ENCODE measurements at places on chromosomes 11 and 22.

- DNase-seq, result peak; percentile 32
Measured at GRCh38 chr11:78798663-78799062, 224.0 kb upstream of the NARS2 start.

DNA sequence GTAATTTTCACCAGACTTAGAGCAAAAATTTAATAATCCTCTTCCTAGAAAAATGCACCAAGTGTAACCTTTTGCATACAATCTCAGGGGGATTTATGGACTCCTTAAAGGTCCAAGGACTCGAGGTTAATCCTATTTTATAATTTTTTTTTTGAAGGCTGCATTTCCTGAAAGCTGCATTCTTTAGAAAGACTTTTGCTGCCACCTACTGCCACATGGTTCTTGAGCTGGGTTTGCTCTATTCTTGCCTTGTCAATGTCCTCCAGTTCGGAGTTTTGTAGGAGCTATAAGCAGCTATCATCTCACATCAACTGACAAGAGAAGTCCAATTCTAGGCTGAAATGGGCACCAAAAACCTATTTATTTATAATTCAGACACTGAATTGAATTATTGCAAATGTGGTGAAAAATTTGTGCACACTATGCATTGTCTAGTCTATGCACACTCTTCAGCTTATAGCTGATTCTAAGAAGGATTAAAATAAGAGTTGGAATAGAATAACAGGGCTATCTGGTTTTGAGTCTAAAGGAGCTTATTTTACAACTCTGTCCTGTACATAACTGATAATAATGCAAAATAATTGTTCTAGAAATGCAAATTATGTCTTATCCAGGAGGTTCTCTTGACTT, 31.3 kb downstream of the TRAF6 start:
- DNase-seq, result no peak

DNA sequence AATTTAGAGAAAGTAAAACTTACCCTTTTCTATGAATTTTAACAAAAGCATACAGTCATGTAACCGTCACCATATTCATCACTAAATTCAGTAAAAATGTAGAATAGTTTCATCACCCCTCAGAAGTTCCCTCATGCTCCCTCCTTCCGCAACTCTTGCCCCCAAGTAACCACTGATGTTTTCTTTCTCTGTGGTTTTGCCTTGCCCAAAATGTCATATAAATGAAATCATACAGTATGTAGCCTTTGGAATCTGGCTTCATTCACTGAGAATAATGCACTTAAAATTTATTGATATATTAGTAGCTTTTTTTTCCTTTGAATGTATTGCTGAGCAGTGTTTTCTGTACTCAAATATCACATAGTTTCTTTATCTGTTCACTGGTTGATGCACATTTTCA, 60.1 kb downstream of the DCUN1D5 start:
- no peak for DNase-seq

- no peak for DNase-seq
Measured at GRCh38 chr11:115117956-115118493, 386.2 kb downstream of the CADM1 start.

GRCh38 chr11:75850787-75851186, 35.8 kb downstream of the UVRAG start:
- no peak for DNase-seq

DNA sequence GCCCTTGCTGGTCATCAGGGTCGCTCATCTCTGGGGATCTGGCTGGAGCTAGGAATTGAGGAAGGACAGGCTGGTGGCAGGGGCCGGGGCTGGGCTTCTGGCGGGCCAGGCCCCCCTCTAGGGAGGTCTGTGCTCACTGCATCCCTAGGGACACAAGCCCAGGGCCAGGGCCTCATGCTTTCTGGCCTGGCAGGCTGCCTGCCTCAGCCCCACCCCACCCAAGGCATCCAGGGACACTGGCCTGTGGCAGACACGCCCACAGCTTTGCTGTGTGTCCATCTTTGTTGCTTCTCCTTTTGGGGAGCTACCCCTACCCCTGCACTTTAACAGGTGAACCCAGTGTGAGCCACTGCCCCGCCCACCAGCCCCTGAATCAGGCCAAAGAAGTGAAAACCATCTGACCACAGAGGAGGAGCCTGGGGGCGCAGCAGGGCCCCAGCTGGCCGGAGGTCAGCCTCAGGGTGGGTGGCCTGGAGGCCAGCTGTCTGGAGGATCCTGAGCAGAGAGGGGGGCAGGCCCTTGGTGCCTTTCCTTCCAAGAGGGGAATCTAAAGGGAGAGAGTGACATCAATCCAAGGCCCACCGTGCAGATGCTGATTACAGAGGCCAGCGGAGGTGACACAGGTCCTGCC, 26.8 kb upstream of the CELSR1 start:
- DNase-seq, result no peak

DNA sequence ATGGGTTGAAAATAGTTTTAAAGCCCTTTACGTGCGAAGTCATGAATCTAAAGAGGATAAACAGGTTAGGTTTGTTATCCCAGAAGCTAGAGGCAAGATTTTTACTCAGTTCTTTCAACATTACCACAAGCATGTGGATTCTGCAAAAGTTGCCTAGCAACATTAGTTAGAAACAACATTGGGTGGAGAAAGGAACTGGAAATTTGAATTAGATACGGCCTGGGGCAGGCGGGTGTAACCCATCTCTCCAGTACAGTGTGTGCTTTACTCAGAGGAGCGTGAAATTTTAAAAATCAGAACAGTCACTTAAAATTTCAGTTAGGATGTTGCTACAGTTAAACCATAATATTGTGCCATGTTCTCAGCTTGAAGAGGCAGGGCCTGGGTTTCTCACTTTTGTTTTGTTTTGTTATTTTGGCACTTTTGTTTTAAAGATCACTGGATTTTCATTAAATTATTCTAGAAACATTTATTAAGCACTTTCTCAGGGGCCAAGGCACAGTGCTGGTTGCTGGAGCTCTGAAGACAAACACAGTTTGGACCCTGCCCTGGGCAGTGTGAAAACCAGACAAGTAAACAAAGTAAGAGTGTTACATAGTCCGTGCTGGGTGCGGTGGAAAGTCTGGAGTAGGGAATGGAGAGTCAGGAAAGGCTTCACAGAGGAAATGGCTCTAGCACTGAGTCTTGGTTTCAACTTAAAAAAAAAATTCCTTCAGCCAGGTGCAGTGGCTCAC, 4.4 kb upstream of the WEE1 start:
- no peak for DNase-seq

- DNase-seq, result no peak
Measured at GRCh38 chr11:41613326-41613725, 153.9 kb upstream of the LRRC4C start.

GRCh38 chr22:30675436-30675835, 7.8 kb upstream of the DUSP18 start:
- no peak for DNase-seq

DNA sequence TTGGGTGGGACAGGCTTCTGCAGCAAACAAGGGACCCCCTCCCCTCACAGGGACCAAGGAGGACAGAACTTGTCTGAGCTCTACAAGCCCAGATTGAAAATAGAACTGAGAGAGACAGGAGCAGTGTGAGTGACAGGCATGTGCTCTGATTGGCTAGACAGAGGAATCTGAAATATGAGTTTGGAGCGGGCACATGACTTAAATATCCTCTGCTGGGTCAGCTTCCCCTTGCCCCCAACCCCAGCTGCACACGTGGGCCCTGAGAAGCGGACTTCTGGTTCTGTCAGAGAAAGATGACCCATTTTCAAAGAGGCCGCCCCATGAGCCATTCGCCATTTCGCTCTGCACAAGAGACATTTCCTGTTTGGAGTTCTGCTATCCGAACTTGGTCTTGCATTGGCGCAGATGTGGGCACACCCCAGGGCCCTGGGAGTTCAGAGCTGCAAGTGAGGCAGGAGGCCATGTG, 5.3 kb downstream of the TUBA8 start:
- DNase-seq, result no peak

- DNase-seq, result no peak
Measured at GRCh38 chr22:39449708-39450107, 7.1 kb upstream of the MGAT3 start.

DNA sequence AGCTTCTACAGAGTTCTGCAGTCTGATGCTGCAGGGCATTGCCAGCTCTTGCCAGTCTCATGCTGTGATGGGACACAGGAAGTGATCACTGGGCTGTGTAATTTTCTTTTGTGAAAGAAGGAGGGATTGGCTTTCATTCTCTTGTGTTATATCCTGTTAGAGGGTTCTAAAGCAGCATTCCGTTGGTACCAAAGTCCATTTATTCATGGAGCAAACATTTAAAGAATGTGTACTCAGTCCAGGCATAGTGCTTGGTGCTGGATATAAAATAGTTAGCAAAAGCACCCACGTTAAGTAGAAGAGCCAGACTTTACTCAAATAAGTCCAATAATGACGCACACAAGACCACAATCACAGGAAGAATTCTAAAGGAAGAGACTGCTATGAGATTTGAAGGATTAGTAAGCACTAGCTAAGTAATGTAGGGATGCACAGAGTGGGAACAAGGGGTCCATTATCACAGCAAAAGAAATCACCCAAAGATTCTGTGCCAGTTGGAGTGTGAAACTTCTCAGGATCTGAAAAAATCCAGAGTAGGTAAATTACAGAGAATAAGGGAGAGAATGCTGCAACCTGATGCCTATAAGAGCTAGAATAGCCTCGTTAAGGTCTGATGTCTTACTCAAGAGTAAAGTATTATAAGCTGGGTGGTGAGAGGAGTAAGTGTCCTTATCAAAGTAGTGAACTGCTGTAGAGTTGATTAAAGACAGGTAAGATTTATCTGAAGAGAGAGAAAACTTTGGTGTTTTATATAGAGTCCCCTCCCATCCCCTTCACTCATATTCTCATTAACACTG, 728.3 kb downstream of the METTL15 start:
- no peak for DNase-seq

DNA sequence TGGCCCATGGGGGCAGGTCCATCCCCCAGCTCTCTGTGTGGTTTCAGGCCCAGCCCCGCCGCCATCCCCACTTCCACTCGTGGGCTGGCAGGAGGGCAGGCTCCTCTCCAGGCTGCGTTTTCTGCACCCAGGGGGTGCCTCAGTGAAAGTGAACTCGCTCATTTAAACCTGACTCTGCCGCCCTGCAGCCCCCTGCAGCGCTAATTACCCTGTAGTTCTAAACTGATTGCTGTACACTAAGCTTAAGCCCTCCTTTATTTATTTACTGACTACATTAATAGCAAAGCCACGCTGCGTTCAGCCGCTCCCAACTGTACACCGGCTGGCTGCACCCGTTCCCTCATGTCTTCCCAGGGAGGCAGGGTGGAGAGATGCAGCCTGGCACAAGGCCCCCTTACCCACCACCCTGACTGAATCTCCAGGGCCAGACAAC, 36.6 kb upstream of the NNMT start:
- DNase-seq, result no peak

DNA sequence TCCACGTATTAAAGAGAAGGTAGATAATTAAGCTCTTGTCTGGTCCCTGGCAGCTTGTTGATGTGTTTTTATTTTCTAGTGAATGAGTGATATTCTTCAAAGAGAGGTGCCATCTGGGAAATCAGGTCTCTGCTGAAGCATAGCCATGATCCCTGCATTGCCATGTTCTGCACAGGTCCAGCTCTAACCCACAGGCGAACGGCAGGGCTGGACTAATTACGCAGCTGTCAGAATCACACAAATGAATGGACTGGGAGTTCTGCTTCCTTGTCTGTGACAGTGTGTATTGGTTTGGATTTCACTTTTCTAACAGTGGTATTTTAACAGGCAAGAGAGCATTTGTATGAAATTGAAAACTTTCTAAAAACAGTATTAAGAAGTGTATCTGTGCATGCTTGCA, 235.6 kb downstream of the FAT3 start:
- no peak for DNase-seq

- no peak for DNase-seq
Measured at GRCh38 chr11:35179466-35180135, 40.6 kb downstream of the CD44 start.

GRCh38 chr11:34755671-34756070, 134.8 kb downstream of the EHF start:
- no peak for DNase-seq

DNA sequence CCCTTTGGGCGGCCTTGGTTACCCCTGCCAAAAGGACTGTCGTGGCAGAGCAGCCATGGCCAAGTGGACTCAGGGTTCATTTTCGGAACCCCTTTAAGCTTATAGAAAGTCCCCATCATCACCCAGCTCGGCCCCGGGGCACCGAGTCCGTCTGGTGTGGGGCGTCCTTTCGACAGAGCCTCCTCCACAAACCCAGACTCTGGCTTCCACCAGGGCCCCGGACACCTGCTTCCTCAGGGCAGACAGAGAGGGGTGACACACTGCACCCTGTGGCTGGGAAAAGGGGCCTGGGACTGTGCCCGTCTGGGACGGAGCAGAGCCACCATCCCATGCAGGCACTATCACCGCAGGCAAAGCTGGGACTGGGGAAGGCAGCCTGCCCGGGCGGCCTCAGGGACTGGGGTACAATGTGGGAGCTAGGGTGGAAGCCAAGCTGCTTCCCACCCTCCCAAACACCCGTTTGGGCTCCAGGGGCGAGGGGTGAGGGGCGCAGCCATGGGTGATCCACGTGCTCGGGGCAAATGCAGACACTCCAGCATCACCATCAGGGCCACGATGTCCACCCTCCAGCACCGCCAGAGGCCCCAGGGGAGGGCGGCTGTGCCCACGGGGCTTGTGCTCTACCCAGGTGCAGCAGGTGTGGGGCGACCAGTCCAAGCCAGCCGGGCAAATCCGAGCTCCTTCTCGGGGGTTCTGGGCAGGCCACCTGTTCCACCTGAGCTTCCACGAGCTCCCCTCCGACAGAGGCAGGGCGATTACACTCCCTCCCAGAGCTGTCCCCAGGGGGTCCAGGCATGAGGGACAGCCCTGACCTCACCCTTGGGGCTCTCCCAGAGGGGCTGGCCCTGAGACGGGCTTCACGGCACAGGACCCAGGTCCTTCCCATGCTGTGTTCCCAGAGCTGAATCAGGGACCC, 11.7 kb upstream of the MRPL23 start:
- no peak for DNase-seq

DNA sequence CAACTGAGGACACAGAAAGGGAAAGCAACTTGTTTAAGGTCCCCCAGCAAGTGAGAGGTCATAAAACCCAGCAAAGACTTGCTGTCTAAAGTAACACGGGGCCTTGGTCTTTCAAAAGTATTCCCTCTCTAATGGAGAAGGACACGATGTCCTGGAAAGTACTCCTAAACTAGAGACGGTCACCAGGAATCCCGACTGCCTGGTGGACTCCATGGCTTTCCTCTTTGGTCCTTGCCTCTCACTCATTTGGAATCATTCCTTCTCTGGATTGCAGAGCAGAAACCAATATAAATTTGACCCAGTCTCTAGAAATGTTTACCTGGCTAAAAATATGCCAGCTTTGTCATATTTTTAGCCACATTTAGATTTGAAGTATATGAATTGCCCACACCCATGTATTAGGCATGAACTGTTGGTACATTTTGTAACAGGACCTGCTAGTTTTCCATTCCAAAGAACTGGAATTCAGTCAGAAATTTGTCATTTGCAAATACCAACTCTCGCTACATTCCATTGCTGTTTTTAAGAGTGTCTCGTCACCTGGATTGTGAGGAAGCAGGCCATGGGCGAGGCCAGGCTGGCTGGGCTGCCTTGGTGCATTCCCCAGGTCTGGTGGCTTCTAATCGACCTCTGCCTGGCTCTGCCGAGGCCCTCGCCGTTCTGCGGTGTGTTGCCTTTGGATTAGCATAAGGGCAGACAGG, 12.9 kb downstream of the NAV2 start:
- DNase-seq, result no peak
